Right lung (tissue), 10 donors: ENCODE measurements at places on chromosomes 13 and 19. TPM values are rescaled to one million over a fixed set of nuclear protein-coding genes. Genes with fewer than 3 reads are reported as not detected.

Gene CEACAM8
- 0.11 TPM for polyA plus RNA-seq

Gene MEIOSIN
- not detected for polyA plus RNA-seq

Gene TUBGCP3
- 31.0 TPM for polyA plus RNA-seq

Gene VWA8
- 8.5 TPM for polyA plus RNA-seq

Gene LYPD4
- not detected for polyA plus RNA-seq

Gene ZSWIM4
- 8.1 TPM for polyA plus RNA-seq

Gene WDFY2
- polyA plus RNA-seq, result 15.5 TPM

Gene SKA3
- 13.2 TPM for polyA plus RNA-seq

Gene C2CD4C
- 0.86 TPM for polyA plus RNA-seq

Gene ZNF443
- 18.2 TPM for polyA plus RNA-seq

Gene CEACAM20
- polyA plus RNA-seq, result not detected

Gene MAP1S
- 34.0 TPM for polyA plus RNA-seq

Gene TUBA3C
- not detected for polyA plus RNA-seq

Gene GPR180
- polyA plus RNA-seq, result 7.7 TPM

Gene TPTE2
- 0.20 TPM for polyA plus RNA-seq

Gene LGALS7B
- polyA plus RNA-seq, result 1.1 TPM

Gene PRRG2
- polyA plus RNA-seq, result 3.4 TPM

Gene EFNB2
- polyA plus RNA-seq, result 89.7 TPM

Gene CCL25
- polyA plus RNA-seq, result not detected
